ENCODE measurements at places on chromosomes 2 and 18.

DNA sequence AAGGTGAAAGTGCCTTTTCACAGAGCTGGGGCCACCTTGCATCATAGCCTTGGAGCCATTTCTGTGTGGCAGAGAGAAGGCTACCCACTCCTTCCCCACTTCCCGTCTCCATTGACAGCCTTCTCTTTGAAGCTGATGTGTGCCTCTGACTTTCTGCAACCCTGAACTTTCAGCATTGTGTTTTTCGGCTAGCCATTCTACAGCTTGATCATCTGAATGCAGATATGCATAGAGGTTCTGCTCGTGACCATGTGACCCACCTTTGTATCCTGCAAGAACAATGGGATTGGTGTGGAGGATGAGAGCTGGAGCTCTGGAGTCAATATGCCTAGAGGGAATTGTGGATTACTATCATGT lies 69.1 kb upstream of the KCNE4 start:
- no peak for DNase-seq

- no peak for DNase-seq
These were observed 53.2 kb downstream of the G6PC2 start for GRCh38 chr2:168954256-168954655.

GRCh38 chr2:226515344-226516055 lies 284.1 kb downstream of the IRS1 start:
- DNase-seq, result no peak

DNA sequence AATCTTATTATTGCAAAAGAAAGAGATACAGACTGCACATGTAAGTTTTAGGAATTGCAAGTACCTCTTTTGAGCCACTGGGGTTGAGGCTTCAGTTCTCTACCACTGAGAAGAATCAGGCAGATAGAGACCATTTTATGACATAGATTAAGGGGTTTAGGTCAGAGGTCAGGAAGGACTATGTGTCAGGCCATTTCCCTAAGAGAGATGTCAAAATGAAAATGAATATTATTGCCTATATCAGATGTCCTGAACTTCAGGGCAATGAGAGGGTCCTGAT lies 113.7 kb downstream of the GATA6 start:
- DNase-seq, result no peak

GRCh38 chr2:71833272-71833671 lies 314.4 kb downstream of the CYP26B1 start:
- no peak for DNase-seq

GRCh38 chr2:64311948-64312621 lies 141.9 kb upstream of the LGALSL start:
- peak; percentile 89 for DNase-seq

DNA sequence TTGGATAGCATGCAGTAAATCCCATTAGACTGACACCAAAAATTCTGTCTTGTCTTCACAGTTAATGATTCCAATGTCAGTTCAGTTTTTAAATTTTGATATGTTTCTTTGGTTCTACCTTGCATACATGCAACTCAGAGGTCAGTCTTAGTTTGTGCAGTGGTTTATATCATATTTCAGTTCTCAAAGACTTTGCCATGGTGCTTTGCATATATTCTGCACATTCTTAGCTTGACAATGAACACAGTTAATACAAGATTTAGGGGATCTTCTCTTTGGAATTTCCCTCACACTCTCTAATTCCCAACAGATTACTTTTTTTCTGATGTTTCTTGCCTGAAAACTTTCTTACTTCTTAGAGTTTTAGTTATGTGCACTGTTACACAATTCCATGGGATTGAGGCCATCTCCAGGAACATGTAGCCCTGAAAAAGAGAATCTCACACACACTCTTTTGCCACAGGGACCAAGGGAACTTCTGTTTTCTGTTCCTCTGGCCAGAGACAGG lies 17.3 kb downstream of the NOL4 start:
- DNase-seq, result no peak

GRCh38 chr2:59034106-59034505 lies 793.0 kb upstream of the FANCL start:
- no peak for DNase-seq

GRCh38 chr2:62450716-62451191 lies 55.2 kb downstream of the TMEM17 start:
- DNase-seq, result no peak

DNA sequence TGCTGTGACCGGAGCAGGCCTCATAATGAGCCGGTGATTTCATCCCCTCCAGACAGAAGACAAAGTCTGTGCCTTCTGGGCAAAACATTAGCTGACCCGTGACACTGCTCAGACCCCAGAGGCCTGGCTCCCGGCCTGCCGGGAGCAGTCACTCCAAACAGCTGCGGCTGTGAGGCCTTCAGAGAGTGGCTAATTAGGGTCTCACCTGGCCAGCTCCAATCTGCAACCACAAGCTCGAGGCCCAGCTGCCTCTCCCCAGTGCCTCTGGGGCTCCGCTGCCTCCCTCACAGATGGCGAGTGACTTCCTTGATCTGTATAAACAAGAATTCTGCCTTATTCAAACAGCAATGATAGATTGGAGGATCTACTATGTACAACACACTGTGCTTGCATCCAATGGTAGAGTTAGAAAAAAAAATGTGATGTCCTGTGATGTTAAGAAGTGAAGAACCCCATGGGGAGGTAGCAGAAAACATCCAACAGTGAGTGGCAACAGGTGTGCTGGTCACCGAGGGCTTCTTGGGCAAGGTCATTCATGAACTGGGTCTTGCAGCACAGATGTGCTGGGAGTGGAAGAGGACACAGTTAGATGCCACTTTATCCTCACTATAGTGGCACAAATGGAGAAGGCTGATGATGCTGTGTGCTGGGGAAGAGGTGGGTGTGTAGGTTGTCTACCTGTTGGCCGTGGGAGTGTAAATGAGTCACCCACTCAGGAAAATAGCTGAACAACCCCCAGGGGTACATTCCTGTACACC lies 98.2 kb upstream of the ASAP2 start:
- peak; percentile 21 for DNase-seq

GRCh38 chr2:770776-771175 lies 93.6 kb upstream of the TMEM18 start:
- no peak for DNase-seq

GRCh38 chr18:23612434-23613090 lies 26.3 kb upstream of the NPC1 start:
- no peak for DNase-seq

- DNase-seq, result no peak
These were observed 51.7 kb downstream of the RBKS start for GRCh38 chr2:27838502-27838901.

- no peak for DNase-seq
These were observed 193.0 kb upstream of the COPS8 start for GRCh38 chr2:236892721-236893120.
